Stimulated activated naive CD8-positive, alpha-beta T cell treated with anti-CD3 and anti-CD28 coated beads, Interleukin-15, Interleukin-2, amounts not matched to agents 100 U/mL and 50 U/mL, for 24 hours (primary cell): ENCODE measurements at places on chromosomes 4 and X.

GRCh38 chrX:103726477-103726876 lies 15.8 kb downstream of the TMEM31 start:
- DNase-seq, result no peak

DNA sequence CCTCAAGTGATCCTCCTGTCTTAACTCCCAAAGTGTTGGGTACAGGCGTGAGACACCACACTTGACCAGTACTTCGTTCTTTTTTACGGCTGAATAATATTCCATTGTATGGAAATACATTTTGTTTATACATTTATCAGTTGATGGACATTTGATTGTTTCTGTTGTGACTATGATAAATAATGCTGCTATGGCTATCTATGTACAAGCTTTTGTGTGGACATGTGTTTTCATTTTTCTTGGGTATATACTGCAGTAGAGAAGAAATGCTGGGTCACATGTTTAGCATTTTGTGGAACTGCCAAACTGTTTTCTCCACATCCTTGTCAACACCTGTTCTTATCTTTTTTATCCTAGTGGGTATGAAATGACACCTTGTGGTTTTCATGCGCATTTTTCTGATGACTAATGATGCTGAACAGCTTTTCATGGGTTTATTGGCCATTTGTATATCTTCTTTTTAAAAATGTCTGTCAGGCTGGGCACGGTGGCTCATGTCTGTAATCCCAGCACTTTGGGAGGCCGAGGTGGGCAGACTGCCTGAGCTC lies 37.3 kb downstream of the SAT1 start:
- no peak for DNase-seq

GRCh38 chr4:166341992-166342391 lies 469.0 kb downstream of the TLL1 start:
- DNase-seq, result no peak

DNA sequence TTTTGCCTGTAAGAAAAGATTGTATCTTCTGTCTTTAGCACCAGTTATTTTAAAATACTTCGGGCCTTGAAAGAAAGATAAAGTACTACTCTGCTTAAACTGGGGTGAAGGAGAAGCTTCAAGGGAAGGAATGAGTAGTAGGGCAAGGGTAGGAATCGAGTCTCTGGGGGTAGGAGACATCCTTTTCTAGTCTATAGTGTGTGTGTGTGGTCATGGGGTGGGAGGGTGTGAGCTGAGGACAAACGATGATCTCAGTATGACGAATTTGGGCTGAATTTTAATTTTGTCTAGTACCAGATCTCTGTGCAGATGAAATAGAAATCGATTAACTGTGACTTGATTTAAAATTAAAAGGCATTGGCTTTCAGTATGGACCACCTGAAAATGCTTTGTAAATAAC lies 3.3 kb upstream of the MYOZ2 start:
- DNase-seq, result no peak

- no peak for DNase-seq
Measured at GRCh38 chr4:123597586-123597985, 201.0 kb downstream of the SPRY1 start.

DNA sequence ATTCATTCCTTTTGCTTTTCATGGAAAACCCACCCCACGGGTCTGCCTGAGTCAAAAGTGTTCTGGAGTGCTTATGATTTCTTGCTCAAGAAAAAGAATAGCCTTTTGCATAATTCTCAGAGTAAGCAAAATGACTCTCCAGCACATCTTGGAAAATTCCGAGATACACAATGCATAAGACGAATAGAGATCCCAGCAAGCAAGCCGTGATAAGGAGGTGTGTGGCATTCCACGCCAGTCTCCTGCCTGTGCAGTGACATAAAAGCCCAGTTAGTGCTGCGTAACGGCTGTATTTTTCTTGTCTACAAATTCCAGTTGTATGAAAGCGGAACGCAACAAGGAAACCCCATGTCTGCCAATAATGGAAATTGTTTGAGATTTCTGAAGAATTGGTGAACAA lies 237.9 kb upstream of the GATB start:
- DNase-seq, result no peak

DNA sequence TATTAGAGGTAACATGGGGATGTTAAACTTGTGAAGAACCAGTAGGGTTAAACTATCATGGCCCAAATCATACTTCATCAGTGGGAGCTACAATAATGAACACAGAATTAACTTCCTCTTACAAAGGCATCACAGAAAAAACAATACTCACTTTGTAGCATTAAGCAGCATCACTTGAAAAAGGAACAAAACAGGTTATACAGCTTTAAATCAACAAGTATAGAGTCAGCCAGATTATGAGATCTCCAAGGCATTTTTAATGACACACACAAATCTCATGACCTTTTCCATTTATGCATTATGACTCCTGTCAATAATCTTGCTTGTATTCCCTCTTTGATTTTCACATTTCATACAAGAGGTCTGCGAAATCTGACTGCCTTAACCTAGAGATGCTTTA lies 18.3 kb downstream of the FBXL5 start:
- DNase-seq, result no peak
